ENCODE measurements at places on chromosomes 4 and X.
A peak's percentile ranks its signal among the peaks of the same experiment; 100 is the strongest.

GRCh38 chr4:6068986-6069385 is 50.8 kb upstream of the C4orf50 start:
- no peak for DNase-seq

DNA sequence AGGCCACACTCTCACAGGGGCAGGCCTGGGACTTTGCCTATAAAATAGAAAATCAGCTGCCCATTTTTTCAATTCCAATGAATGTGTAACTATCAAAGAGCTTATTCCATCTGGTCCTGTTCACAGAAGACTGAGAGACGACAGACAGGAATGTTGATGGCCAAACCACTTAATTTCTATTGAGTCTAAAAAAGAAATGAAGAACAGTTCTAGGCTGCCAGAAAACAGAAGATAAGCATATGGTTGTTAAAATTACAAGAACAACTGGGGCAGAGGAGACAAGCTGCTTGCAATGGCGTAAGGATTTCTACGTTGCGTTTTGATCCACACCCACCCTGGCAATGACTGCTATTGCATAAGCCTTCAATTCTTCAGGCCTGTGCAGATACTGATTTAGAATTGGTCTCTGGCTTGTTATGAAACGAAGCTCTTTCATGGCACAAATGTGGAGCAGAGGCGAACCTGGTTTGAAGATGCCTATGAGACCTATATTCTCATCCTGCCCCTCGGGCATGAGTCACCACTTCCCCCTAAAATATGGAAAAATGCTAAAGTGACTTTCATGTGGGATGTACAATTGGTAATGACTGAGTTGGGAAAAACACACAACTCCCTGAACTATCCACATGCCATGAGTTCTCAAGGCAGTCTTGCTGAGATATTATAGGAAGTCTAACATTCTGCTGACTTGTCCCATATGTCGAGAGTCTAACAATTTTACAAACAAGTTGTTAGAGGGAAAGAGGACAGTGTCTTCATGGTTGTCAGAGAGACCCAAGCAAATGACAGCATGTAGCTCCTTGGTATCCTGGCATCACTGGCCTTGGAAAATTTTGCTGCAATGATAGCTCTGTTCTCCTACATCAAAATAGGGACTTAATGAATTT is 37.9 kb upstream of the SORBS2 start:
- no peak for DNase-seq

- DNase-seq = no peak
Measured at GRCh38 chr4:10575414-10575813, 109.2 kb downstream of the CLNK start.

GRCh38 chrX:74420196-74421035 is 877 bp upstream of the SLC16A2 start:
- peak; percentile 31 for DNase-seq

DNA sequence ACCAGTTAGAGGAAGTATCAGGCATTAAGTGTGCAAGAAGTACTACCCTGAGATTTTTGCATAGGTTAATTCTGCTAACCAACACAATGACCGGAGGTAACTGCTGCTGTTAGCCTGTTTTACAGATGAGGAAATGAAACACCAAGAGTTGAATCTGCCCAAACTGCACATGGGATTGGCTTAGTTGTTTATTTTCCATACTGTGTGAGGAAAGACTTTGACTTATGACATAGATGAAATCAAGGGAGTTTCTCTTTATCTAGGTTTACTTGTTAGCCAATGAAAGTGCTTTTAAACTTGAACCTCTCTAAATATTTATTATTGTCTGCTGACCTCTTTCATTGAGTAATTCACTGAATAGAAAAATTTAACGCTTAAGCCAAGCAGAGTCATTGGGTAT is 10.3 kb downstream of the GUCY1B1 start:
- DNase-seq = no peak

GRCh38 chr4:11847167-11847566 is 418.5 kb upstream of the HS3ST1 start:
- DNase-seq = no peak

- DNase-seq = no peak
Measured at GRCh38 chr4:8293131-8293975, 23.8 kb downstream of the HTRA3 start.

DNA sequence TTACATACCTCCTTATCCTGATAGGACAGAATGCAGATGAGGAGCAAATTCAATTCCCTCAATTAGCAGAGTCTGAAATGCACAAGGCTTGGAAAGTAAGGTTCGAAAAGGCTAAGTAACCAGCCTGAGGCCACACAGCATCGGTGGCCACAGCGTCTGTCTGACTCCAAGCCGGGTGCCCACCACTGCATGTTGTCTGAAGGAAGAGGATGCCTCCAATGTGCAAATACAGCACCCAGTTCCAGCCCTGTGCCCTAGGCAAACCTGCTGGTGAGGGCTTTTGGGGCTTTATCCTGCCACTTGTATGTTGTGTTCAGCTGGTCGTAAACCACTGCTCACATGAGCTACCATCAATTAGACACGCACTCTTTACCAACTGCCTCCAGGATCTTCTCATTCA is 48.6 kb upstream of the PPP2R2C start:
- no peak for DNase-seq

- DNase-seq = no peak
Measured at GRCh38 chr4:27149541-27150212, 289.0 kb downstream of the STIM2 start.

- DNase-seq = no peak
Measured at GRCh38 chrX:150018931-150019361, 80.7 kb upstream of the EOLA2 start.

DNA sequence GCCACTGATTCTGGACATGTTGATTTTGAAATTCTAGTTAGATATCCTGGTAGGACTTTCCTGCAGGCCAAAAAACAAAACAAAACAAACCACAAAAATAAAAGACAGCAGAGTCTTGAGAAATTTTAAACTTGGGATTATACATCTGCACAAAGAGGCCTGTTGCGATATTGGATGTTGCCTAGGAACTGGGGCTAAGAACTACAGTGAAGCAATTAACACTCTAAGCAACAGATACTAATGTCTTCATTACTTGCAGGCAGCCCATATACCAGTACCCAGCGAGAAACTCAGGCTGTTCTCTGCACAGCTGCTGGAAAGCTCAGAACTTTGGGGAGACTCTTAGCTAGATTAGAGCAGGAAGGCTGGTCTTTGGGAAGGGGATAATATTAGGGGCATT is 69.1 kb upstream of the SCOC start:
- no peak for DNase-seq

DNA sequence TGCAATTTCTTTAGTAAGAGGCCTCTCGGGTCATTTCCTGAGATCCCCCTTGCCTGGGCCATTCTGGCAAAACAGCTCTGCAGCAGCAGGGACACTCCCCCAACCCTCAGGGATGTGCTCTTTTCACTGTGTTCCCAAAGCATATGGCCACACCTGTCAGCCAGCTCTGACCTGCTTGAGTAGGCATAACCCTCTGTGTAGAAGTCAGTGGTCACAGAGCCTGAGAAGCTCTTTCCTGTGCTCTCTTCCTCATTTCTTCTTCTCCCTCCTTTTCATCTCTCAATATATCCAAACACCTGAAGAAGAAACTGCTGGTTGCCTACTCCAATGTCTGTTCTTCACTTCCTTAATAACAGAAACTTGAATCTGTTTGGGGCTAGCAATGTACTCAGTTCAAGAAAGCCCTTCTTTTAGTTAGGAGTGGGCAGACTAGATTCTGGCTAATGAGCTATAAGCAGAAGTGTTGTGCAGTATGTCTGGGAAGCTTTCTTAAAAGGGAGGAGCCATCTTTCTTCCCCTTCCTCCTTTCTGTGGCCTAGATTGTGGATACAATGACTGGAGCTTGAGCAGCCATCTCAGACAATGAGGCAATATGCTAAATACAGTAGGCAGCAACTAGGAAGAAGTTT is 73.3 kb downstream of the PRPS1 start:
- DNase-seq = peak; percentile 58

DNA sequence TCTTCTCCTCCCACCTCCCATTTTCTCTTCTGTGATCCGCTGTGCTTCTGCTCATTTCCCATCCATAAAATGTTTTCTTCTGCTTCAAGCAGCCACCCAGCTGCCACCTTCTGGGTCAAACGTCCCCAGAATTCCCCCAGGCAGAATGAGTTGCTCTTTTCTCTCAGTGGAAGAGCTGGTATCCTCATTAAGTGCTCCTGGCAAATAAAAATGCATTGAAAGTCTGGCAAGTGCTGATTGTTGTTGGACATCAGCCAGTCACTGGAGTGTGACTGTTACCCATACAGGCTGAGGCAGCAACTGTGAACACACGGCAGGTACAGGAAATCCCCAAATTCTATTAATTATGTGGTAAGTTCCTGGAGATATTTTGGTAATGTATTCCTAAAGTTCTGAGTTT is 52.6 kb downstream of the LIMCH1 start:
- DNase-seq = no peak

- DNase-seq = no peak
Measured at GRCh38 chr4:107133965-107134653, 98.0 kb upstream of the DKK2 start.

- DNase-seq = no peak
Measured at GRCh38 chr4:175811228-175811627, 836 bp downstream of the GPM6A start.

- no peak for DNase-seq
Measured at GRCh38 chrX:100980608-100981497, 11.3 kb downstream of the ARL13A start.

DNA sequence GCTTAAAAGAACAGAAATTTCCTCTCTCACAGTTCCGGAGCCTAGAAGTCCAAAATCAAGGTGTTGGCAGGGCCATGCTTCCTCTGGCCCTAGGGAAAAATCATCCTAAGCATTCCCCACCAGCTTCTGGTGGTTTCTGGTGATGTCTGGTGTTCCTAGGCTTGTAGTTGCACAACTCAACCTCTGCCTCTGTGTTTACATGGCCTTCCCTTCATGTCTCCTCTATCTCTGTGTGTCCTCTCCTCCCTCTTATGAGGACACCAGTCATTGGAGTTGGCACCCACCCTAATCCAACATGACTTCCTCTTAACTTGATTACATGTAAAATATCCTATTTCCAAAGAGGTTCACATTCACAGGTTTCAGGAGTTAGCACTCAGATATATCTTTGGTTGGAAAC is 15.4 kb downstream of the LRP2BP start:
- no peak for DNase-seq

DNA sequence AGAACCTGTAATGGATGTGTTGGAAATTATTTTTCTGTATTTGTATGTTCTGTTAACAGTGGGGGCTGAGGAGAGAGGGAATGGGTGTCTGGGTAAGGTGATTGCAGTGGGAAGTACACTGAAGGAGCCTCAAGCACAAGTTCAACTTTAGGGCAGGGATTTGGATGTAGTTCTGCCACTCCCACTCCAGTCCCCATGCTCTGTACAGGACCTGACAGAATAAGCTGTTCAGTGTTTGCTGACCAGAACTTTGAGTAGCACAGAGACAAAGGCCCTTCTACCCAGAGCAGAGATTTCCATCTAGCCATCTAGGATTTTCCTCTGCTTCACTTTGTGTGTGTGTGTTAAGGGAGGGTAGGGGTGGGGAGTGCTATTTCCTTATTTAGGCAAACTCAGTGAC is 49.2 kb downstream of the VSIG4 start:
- no peak for DNase-seq

All from B cell (primary cell).